Activated T-cell treated with anti-CD3 and anti-CD28 coated beads, Interleukin-2, amount 50 U/mL, for 48 hours (primary cell): ENCODE measurements at places on chromosomes 4 and X.

DNA sequence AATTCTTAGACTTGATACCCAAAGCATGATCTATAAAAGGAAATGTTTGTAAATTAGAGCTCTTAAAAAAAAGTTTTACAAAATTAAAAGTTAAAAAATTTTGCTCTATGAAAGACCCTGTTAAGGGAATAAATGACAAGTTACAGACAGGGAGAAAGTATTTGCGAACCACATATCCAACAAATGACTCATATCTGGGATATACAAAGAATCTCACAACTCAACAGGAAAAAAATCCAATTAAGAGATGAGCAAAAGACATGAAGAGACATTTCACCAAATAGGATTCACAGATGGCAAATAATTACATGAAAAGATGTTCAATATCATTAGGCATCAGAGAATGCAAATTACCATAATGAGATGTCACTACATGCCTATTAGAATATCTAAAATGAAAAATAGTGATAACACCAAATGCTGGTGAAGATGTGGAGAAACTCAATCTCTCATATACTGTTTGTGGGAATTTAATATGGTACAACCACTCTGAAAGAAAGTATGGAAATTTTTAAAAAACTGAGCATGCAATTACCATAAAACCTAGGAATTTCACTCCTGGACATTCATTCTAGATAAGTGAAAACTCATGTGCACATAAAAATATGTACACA lies 100.8 kb upstream of the EOLA2 start:
- DNase-seq = no peak

GRCh38 chr4:101074326-101074725 lies 273.0 kb downstream of the PPP3CA start:
- no peak for DNase-seq

DNA sequence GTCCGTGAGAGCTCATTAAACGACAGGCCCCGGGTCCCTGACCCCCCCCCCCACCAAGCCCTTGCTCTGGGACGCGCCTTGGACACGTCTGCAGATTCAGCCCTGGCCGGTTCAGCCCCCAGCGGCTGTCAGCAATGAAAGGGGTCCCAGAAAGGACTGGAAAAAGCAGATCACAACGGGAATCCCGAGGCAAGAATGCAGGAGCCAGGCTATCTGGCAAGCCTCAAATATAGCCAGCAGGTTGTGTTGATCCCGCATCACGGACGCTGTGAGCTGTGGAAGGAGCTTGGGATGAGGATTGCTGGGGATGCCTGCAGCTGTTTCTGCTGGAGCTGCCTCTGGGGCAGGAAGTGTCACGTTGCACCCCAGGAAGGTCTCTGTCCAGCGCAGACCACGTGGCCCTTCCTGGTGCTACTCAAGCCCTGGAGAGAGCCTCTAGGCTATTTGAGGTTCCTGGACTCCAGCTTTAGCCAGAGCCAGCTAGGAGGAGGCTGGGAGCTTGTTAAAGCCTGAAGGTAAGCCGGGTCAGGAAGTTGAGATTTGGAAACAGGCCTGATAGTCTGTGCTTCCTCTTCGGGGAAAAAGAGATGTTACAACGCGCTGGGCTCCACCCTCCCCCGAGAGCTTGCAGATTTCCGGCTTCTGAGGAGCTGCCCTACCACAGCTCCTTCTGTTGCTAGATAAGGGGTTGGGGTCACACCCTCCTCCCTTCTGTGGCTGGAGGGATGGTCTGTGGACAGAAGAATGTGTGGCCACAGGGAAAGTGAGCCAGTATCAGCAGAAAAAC lies 19.3 kb upstream of the CSF2RA start:
- DNase-seq = peak; percentile 50

DNA sequence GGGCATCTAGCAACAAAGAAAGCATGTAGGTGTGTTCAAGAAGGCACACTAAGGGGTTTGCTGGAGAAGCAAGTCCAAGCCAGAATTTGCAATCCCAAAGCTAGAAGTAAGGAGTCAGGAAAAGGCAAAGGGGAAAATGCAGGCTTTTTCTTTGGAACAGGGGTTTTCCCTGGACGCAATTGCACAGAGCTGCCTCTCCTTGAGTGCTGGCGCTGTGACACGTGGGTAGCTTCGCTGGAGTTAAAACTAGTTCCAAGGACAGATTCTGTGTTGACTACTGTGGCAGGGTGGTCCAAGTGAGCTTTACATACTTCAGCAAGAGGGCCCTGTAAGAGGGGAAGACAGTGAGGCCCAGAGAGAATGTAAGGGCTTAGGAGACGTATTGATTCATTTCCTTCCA lies 277.1 kb downstream of the ADGRA3 start:
- DNase-seq = no peak

DNA sequence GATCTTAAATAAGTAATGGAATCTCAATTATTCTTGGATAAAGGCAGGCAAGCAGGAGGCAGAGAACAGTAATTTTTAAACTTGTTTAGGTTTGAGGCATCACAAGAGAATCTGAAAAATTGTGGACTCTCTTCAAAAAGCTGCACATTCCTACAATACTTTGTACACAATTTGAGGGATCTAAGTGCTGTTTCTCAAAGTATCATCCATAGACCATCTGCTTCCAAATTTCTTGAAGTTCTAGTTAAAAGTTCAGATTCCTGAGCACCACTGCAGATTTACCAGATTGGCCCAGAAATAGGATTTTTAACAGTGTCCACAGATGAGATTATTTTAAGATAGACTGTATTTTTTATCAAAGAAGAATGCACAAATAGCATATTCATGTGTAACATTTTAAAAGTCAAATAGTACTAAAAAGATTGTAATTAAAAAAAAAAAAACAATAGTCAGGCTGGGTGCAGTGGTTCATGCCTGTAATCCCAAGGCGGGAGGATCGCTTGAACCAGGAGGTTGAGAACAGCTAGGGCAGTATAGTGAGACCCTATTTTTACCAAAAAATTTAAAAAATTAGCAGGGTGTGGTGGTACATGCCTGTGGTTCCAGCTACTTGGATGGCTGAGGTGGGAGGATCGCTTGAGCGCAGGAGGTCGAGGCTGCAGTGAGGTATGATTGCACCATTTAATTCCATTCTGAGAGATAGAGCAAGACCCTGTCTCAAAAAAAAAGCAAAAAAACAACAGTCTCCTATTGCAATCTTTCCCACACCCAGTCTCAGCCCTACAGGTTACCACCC lies 14.2 kb upstream of the FNIP2 start:
- no peak for DNase-seq

- no peak for DNase-seq
Measured at GRCh38 chr4:21848021-21848420, 100.6 kb downstream of the KCNIP4 start.

- no peak for DNase-seq
Measured at GRCh38 chrX:152899111-152899873, 1.4 kb downstream of the ZNF185 start.

DNA sequence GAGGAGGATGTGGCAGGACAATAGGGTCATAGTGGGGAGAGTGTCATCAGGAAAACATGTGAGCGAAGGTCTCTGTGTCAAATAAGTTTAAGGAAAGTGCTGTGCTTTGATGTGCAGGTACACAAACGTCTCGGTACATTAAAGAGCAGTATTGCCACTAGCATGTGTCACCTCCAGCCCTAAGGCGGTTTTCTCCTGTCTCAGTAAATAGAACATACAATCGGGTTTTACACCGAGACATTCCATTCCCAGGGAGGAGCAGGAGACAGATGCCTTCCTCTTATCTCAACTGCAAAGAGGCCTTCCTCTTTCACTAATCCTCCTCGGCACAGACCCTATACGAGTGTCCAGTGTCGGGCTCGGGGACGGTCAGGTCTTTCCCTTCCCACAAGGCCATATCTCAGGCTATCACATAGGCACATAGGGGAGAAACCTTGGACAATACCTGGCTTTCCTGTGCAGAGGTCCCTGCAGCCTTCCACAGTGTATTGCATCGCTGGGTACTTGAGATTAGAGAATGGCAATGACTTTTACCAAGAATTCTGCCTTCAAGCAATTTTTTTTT lies 684.5 kb downstream of the PDHA2 start:
- no peak for DNase-seq

GRCh38 chr4:24910499-24910898 lies 2.3 kb downstream of the CCDC149 start:
- no peak for DNase-seq

GRCh38 chr4:167784826-167785225 lies 307.5 kb upstream of the ANXA10 start:
- DNase-seq = no peak

DNA sequence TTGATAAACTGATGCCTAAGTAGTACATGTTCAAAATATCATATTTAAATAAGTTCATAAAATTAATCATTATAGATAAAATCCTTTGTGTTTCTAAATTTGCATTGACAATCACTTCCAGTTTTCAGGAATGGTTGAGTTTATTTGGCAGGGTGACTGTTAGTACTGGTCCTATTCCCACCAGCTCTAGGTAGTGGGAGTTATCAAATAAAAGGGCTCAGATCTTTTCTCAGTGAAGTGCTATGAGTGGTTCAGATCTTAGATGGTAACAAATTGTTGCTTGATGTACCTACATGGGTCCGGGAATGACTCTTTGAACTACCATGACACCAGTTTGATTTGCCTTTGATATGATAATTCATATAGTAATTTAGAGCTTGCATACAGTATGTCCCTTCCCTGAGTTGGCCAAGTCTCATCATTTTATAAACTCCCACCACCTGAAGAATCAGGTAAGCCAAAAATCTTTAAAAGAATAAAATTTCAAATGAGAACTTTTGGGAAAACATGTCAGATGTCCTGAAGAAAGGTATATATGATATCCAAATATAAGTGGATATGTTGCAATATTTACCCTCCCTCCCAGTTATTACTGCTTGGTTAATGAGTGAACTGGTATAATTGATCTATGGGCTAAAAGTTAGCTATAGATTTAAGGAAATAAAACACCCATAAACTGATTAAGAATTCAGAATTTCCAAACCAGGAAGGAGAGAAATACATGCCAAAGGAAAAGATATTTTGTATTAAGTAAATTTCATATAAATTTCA lies 28.6 kb downstream of the GPC3 start:
- no peak for DNase-seq

DNA sequence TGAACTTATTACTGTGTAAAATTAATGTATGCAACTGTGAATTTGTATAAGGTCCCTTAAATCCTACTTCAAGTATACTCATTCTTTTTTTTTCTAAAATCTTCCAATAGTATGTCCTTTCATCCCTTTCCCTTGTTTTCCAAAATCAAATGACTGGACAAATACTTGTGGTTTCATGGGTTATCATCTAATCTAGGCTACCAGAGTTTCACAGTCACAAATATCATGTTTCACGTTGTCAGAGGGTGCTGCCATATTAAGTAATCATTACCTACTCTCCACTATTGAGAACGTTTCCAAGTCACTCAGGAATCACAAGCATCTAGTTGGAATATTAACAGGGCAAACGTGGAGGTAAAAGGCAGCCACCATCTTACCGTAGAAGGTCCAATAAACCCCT lies 1235.0 kb upstream of the TENM3 start:
- no peak for DNase-seq

DNA sequence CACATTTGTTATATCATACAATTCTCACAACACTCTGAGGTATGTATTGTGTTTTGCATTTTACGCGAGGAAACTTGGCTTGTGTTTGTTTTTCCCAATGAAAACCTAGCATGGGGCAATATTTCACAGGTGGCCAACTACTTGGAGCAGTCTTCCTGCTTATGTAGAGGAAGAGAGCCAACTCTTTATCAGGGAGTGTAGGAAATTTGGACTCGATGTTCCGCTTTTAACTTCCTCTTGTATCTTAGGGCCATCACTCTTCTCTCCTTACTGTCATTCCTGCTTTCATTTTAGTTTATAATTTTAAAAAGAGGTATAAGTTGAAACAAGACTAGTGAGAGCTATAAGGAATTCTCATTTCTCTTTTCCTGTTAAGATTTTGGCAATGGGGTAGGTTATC lies 107.7 kb upstream of the RPS6KA3 start:
- no peak for DNase-seq

DNA sequence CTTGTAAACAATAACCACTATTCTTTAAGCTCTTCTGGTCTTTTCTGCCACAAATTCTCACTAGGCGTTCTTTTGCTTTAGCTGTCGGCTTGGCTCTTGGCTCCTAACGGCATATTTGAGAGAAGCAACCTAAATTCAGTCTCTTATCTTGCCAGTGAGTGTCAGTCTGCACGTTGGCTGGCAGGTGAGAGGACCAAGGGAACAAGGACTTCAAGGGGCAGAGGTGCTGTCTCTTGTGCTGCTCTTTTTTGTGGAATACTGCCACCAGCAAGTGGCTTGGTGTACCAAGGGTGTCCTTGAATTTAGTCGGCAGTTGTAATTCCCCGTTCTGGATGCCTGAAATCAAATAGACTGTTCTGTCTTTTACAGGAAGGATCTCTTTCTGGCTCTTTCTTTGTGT lies 77.8 kb upstream of the SLC4A4 start:
- DNase-seq = no peak

- DNase-seq = no peak
Measured at GRCh38 chrX:117854806-117855205, 261.8 kb downstream of the KLHL13 start.

DNA sequence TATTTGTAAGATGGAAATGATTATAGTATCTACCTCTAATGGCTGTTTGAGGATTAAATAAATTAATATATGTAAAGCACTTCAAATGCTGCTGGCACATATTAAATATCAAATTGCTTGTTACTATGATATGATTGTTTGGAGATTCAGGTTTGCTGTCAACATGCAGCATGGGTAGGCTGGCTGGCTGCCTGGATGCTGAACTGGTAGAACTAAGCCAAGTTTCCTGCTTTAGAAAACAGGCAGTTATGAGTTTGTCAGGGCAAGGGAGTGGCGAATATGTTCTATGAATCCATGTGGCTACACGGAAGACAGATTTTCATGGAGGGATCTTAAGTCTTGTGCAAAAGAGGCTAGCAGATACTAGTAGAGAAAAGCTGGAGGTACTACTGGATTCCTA lies 239.6 kb downstream of the GBA3 start:
- DNase-seq = no peak

DNA sequence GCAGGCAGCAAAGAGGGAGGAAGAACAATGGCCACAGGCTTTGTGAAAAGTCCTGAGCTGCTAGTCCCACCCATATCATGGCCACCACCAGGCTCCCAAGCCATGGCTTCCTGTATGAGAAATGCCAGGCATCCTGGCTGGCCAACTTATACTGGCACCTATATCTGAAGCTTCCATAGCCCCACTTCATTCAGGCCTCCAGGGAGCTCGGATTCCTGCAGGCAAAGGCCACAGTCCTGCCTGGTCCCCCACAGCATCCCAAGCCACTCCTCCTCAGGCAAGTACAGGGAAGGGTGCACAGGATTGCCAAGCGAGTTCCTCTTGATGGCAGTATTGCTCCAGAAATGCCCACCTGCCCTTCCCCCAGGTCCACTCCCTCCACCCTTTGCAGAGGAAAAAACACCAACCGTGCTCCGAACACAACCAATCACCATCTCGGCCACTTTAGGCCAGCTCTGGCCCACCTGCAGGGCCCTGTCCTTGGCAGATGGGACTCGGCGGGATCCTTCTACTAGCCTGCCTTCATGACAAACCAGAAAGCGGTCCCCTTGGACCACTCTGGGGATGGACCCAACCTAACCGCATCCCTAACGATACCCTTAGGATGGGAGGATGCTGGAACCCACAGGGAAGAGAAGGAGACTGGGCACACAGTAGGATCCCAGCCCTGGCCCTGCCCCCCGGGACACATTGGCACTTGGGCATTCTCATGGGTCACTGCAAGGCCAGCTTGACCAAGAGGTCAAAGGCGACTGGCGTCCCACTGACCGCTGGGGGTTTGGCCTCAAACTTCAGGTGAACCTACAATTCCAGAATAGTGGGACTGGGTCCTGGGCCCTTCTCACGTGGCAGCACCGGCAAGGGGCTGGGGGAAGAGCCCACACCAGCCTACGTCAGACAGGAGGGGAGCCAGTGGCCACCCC lies 220.4 kb upstream of the AGTR2 start:
- peak; percentile 45 for DNase-seq

- peak; percentile 78 for DNase-seq
Measured at GRCh38 chr4:77095101-77095821, 19.5 kb upstream of the CCNI start.
